ENCODE measurements at places on chromosomes 6 and 20. TPM values are rescaled to one million over a fixed set of nuclear protein-coding genes. Genes with fewer than 3 reads are reported as not detected.

DNA sequence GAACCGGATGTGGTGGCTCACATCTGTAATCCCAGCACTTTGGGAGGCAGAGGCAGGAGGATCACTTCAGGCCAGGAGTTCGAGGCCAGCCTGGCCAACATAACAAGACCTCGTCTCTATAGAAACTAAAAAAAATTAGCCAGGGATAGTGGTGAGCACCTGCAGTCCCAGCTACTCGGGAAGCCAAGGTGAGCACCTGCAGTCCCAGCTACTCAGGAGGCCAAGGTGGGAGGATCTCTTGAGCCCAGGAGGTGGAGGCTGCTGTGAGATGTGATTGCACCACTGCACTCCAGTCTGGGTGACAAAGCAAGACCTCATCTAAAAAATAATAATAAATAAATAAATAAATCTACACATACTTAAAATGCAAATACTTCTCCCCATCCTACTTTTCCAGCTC, 55.2 kb upstream of the TTPAL start:
- no peak overlapping the region for H3K4me3 ChIP-seq
- H3K4me1 ChIP-seq, result no peaks in the 10 kb centered on the region
- no peaks in the 10 kb centered on the region for H3K36me3 ChIP-seq
- H3K27ac ChIP-seq, result no peak overlapping the region
- no peak for DNase-seq

DNA sequence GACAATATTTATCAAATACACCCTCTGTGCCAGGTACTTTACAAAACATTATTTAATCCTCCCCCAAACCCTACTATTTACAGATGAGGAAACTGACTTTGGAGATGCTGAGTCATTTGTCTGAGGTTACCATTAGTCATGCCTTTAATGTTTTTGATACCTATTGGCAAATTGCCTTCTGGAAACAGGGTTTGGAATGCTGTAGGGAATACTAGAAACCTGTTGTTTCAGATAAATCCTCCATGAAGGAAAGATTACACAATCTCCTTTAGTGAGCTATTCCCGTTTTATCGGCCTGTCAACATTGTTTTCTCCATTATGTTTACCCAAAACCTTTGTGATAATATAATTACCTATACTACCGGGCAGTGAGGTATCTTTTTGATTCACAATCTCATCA, 93.6 kb upstream of the ADGRF1 start:
- H3K4me3 ChIP-seq, result no peak overlapping the region
- H3K4me1 ChIP-seq, result no peaks in the 10 kb centered on the region
- no peaks in the 10 kb centered on the region for H3K36me3 ChIP-seq

Gene POFUT1
- total RNA-seq, result 24.4 TPM

Gene DLL1
- 3.8 TPM for total RNA-seq
